ENCODE measurements at places on chromosomes 6 and 20.
A peak's percentile ranks its signal among the peaks of the same experiment; 100 is the strongest.

GRCh38 chr6:15389084-15389764 lies 143.4 kb downstream of the JARID2 start:
- no peak for DNase-seq

DNA sequence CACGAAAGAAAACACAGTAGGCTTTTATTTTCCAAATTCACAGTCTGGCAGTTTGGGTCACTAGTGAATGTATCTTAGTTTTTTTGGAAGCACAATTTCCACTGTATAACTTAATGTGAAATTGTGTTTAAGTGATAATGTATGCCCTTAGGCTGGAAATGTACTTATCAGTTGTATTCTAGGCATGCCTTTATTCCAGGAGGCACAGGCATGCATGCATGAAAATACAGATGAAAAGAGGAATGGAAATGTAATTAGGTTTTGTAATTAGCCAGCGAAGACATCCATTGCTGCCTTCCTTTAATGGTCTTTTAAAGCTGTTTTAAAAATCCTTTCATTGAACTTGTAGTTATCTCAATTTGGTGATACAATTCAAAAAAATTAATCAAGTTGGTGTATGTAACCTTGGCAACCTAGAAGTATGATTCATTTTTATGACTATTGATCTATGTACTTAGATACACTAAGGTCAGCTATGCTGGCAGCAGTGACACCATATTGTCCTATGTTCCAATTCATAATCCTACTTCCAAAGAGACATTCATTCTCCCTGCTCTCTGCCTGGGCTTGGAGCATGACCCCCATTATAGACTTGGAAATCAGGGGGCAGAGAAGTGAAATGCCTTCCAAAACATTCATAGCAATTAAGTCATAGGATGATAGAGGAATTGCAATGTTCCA lies 73.1 kb downstream of the SNAP25 start:
- no peak for DNase-seq

- no peak for DNase-seq
Observed at GRCh38 chr6:92892626-92893170, 526.7 kb downstream of the EPHA7 start.

- no peak for DNase-seq
Observed at GRCh38 chr6:133214267-133214666, 26.9 kb upstream of the EYA4 start.

GRCh38 chr6:41467061-41467460 lies 79.1 kb upstream of the FOXP4 start:
- DNase-seq = no peak

- DNase-seq = no peak
Observed at GRCh38 chr6:43772681-43773049, 2.7 kb downstream of the VEGFA start.

- DNase-seq = no peak
Observed at GRCh38 chr20:7294816-7295360, 527.4 kb downstream of the BMP2 start.

DNA sequence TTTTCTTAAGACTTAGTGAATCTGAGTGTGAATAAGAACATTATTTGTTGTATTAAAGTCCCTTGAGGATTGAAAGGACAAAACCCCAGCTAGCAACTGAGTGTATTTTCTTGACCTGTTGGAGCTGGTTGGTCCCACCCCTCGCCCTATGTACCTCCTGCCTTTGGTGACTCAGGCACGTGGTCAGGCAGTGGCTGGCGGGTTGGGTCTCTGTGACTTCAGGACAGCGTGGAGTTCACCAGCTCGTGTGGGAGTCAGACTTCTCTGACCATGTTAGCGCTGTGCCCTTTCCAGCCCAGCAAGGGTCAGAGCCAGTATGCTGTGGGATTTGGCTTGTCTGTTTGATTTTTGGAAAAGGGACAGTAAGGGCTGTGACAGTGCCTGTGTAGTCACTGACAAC lies 93.7 kb downstream of the SSR1 start:
- DNase-seq = no peak

DNA sequence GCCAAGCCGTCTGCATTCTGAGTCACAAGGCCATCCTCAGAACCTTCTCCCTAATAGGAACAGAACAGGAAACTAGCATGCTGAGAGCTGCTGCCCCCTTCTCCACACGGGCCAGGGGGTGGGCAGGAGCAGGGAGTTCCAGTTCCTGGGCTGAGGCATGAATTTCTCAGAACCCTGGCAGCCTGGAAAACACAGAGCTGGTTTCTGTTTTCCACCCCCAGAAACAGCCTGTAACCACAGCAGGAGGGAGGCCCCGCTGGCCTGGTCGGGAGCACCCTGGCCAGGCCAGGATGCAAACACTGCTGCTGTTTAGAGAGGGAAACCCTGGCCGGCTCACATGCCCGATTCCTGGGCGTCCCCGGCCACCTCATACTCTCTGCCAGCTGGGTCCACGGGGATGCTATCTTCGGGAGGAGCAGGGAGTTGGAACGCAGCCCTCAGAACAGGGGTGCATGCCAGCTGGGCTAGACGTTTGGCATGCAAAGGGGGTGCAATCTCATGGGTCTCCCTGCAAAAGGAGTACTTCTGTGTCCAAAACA lies 130.1 kb downstream of the NFATC2 start:
- DNase-seq = no peak

- DNase-seq = no peak
Observed at GRCh38 chr6:50637267-50637666, 76.1 kb upstream of the TFAP2D start.

GRCh38 chr20:38450412-38450975 lies 15.4 kb upstream of the SNHG17 start:
- DNase-seq = no peak

GRCh38 chr6:34338811-34339210 lies 53.7 kb downstream of the NUDT3 start:
- no peak for DNase-seq

- DNase-seq = no peak
Observed at GRCh38 chr20:61306937-61307475, 54.9 kb downstream of the CDH4 start.

DNA sequence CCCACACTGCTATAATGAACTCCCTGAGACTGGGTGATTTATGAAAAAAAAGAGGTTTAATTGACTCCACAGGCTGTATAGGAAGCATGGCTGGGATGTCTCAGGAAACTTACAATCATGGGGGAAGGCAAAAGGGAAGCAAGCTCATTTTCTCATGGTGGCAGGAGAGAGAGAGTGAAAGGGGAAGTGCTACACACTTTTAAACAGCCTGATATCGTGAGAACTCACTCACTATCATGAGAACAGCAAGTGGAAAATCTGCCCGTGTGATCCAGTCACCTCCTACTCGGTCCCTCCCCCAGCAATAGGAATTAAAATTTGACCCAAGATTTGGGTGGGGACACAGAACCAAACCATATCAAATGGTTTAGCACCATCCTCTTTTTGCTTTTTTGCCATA lies 116.6 kb upstream of the CEP162 start:
- no peak for DNase-seq

DNA sequence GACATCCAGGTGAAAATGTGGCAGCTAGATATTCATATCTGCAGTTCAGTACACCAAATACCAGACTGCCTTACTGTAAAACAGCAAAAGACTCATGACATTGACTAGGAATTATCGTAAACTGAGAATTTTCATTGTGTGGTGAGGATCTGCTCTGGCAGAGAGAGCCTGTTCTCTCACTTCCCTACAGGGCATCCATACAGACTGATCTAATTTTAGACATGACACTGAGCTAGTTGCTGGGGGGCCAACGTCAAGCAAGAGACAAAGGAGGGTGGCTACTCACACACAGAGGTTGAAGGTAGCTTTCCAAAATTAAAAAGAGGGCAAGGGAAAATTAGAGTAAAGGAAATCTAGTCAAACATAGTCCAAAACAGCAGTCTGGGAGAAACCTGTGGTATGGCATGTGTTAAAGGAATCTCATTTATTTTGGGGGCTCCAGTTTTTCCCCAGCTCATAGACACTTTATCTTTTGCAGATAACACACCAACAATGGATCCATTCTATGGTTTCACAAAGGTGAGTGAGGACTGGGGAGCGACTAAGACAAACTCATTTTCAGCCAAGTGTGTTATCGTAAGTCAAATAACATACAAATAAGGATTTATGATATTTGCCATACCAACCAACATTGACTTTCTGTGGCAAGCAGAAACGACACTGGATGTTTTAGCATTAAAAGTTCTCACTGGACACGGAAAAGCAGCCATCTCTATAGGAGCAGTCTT lies 36.6 kb upstream of the NHSL1 start:
- DNase-seq = no peak

- no peak for DNase-seq
Observed at GRCh38 chr6:143614235-143614634, 63.5 kb upstream of the PHACTR2 start.

DNA sequence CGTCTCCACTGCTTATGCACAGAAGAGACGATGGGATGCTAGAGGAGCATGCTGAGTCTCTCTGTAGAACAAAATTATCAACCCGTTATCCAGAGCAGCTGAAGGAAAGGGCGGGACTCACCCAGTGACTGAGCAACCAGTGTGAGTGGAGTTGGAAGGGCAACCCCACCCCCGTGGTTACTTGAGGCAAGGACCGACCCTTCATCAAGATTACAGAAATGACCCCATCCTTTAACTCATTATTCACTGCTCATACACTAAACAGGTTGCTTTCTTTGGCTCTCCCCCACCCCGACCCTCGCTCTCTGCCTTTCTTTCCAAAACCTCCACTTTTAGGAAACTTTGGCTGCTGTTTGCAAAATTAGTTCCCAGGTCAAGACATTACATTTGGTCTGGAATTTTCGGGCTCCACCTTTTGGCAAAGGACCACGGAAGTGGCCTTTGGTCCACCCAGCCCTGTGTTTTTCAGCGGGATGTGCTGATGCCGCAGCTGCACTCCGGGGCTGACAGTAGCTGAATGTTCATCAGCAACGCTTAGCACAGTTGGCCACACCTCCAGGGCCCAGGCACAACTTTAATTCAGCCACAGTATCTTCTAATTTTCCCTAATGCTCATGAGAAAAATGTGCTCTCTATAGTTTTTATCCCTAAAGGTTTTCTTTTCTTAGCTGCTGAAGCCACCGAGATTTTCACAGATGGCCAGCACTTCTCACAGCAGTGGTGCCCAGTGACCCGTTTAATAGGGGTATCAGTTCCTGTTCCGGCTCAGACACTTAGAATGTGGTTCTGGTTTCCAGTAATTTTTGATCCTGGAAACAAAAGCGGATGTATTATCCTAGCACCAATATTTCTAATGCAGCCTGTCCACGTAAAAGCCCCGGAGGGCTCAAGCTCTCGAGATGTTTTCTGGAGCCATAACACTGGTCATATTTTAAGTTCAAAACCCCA lies 103.6 kb upstream of the NXT1 start:
- DNase-seq = no peak

GRCh38 chr6:147177286-147177685 lies 26.9 kb upstream of the STXBP5 start:
- no peak for DNase-seq

- DNase-seq = no peak
Observed at GRCh38 chr6:70241031-70241430, 61.9 kb downstream of the COL9A1 start.

- DNase-seq = no peak
Observed at GRCh38 chr6:126002755-126003679, 16.7 kb downstream of the TRMT11 start.

DNA sequence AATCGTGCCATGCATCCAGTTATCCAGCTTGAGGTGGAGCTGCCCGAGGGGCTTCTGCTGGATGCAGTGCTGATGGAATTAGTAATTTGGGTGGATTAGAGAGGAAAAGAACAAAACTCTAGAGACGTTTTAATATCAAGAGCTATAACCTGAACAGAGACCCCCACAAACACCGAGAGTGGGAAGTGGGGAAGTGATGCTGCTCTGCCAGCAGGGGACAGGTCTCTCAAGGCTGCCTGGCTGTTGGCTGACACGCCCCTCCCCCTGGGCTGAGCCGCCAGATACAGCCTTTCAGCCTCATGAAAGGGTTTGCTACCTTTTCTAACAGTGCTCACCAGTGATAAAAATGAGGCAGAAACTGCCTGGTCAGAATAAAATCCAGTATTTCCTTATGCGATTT lies 9.6 kb downstream of the LEMD2 start:
- DNase-seq = no peak

GRCh38 chr6:4848382-4849068 lies 72.3 kb downstream of the CDYL start:
- DNase-seq = no peak

- no peak for DNase-seq
Observed at GRCh38 chr6:29850011-29850553, 22.5 kb downstream of the HLA-G start.

DNA sequence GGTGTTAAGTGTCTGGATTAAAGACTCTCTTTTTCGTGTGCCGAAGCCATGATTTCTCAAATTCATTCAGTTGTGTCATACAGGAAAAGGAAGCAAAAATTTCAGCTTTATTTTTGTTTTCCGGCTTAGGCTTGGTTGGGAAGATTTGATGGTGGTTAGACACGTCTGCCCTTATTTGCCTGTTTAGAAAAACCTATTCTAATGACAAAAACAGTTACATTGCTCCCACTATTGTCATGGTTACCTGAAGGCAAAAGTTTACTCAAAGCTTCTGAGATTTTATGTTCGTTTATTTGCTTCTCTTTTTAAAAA lies 982 bp downstream of the DNAJC5 start:
- DNase-seq = no peak

- DNase-seq = no peak
Observed at GRCh38 chr6:100121854-100122609, 128.0 kb upstream of the MCHR2 start.

- no peak for DNase-seq
Observed at GRCh38 chr20:17044891-17045290, 181.9 kb upstream of the PCSK2 start.

GRCh38 chr6:44642870-44643522 lies 255.5 kb downstream of the CDC5L start:
- DNase-seq = no peak

DNA sequence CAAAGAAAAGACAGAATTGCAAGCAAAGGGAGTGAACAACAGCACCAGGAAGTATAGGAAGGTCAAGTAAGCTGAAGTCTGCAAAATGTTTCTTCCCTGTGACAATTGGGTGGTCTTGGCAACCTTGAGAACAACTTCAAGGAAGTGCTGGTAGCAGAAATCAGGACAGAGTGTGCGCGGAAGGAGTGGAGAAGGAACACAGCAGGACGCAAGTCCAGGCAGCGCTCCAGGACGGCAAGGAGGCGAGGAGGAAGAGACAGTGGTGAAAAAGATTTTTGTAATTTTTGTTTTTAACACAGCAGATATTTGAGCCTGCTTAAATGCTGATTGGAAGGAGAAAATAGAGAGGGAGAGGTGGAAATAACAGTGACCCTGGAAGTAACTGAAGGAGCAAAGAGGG lies 141.7 kb downstream of the F13A1 start:
- DNase-seq = no peak

GRCh38 chr6:80339421-80339820 lies 232.9 kb downstream of the BCKDHB start:
- peak; percentile 15 for DNase-seq

DNA sequence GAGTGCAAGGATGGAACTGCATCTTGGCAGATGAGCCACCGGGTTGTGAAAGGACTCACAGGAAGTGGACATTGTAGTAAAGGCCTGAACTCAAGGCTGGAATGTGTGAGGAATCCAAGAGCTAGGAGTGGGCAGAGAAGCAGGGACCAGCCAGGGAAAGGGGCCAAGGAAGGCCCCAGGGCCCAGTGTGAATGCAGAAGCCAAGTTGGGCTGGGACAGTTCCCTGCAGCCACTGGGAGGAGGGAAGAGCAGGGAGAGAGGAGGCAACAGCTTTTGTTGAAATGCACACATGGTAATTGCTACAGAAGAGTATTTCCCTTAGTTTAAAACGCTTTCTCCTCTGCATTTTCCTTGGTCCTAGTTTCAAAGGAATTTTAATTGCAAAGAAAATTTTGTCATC lies 34.6 kb downstream of the CDH22 start:
- DNase-seq = no peak

GRCh38 chr6:105986998-105987397 lies 99.1 kb upstream of the PRDM1 start:
- DNase-seq = no peak

GRCh38 chr20:56362833-56363413 lies 4.1 kb downstream of the FAM210B start:
- DNase-seq = no peak

Data from AG04450 (cell line).